ENCODE measurements at places on chromosomes 12 and 14. TPM values are rescaled to one million over a fixed set of nuclear protein-coding genes. Genes with fewer than 3 reads are reported as not detected.

Gene RAD9B
- 0.17 TPM for total RNA-seq

GRCh38 chr12:124913474-124914391 is 717 bp downstream of the UBC start:
- DNase-seq: no peak
- no peaks in the 10 kb centered on the region for H3K27me3 ChIP-seq
- peak overlapping the region; percentile 96 for H3K27ac ChIP-seq
- H3K36me3 ChIP-seq: peaks cover 32% of the 10 kb centered on the region

GRCh38 chr12:69337311-69338090 is 10.7 kb upstream of the LYZ start:
- DNase-seq: no peak
- H3K4me3 ChIP-seq: no peak overlapping the region
- H3K27ac ChIP-seq: no peak overlapping the region
- no peaks in the 10 kb centered on the region for H3K4me1 ChIP-seq
- no peaks in the 10 kb centered on the region for H3K27me3 ChIP-seq

DNA sequence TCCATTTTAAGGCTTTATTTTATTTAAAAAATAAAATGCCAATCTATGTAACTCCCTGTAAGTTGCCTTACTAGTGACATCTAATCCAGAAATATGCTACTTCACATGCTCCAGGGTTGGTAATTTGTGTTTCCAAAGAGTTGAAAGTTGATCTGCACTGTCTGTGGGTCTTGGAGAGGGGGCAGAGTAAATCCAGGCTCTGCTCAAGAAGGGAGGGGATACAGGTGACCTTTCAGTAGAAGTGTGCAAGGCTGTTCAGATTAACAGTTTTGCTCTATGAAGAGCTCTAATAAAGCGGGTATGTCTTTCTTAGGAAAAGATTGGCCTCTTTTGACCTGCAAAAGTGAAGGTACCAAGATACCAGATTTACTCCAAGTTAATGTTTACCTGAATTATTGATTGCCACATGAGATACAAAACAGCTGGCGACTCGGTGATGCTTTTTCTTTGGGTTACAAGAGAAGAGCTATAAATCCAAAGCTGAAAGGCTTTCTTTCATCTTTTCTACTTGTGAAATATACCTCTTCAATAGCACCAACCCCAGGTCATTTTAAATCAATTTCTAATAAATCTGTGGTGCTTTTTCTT is 75.6 kb upstream of the FLRT2 start:
- H3K4me3 ChIP-seq: no peak overlapping the region
- H3K4me1 ChIP-seq: no peaks in the 10 kb centered on the region
- DNase-seq: no peak

- no peak overlapping the region for H3K4me3 ChIP-seq
- peaks cover 7% of the 10 kb centered on the region for H3K27me3 ChIP-seq
- H3K4me1 ChIP-seq: no peaks in the 10 kb centered on the region
- no peaks in the 10 kb centered on the region for H3K36me3 ChIP-seq
- no peak for DNase-seq
- H3K27ac ChIP-seq: no peak overlapping the region
Measured at GRCh38 chr12:66934302-66935062, 255.6 kb upstream of the GRIP1 start.

DNA sequence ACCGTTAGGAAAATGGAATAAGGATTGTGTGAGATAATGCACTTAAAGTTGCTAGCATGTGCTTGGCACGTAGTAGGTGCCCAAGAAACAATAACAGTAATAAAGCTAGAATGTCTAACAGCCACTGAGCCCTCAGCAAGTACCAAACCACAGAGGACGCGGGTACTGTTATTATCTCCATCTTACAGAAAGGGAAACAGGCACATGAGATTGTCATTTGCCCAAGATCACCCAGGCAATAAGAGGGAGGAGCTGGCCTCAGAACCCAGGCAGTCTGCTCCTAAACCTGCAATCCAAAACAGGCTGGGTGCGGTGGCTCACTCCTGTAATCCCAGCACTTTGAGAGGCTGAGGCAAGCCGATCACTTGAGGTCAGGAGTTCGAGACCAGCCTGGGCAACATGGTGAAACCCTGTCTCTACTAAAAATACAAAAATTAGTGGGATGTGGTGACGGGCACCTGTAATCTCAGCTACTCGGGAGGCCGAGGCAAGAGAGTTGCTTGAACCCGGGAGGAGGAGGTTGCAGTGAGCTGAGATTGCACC is 5.1 kb upstream of the SDS start:
- H3K36me3 ChIP-seq: no peaks in the 10 kb centered on the region
- no peak for DNase-seq
- H3K27me3 ChIP-seq: no peaks in the 10 kb centered on the region
- H3K27ac ChIP-seq: no peak overlapping the region

GRCh38 chr14:90419200-90419599 is 22.4 kb downstream of the CALM1 start:
- no peak overlapping the region for H3K4me3 ChIP-seq
- peak; percentile 47 for DNase-seq
- H3K27me3 ChIP-seq: no peaks in the 10 kb centered on the region
- peaks cover 14% of the 10 kb centered on the region for H3K4me1 ChIP-seq
- no peak overlapping the region for H3K27ac ChIP-seq

- H3K36me3 ChIP-seq: peaks cover 32% of the 10 kb centered on the region
- no peak overlapping the region for H3K4me3 ChIP-seq
- DNase-seq: no peak
- H3K27me3 ChIP-seq: no peaks in the 10 kb centered on the region
- no peaks in the 10 kb centered on the region for H3K4me1 ChIP-seq
- H3K27ac ChIP-seq: no peak overlapping the region
Measured at GRCh38 chr12:131989021-131989420, 39.3 kb downstream of the EP400 start.
